D341Med (cell line): ENCODE measurements at places on chromosomes 16 and 17.

DNA sequence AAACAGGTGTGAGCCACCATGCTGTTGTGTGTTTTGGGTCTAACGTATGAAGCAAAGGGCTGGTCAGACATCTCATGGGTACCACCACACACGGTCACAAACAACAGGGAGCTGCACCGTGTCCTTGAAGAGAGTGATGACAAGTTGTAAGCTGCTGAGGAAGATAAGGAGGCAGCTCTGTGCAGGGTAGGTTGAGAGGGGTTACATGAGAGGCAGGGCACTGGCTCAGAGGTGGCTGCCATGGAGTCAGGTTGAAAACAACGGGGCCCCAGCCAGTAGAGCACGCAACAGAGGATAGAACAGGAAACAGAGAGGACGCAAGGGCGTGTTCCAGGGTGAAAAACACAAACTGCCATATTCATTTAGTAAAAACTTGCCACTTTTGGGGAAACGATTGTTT, 52.2 kb downstream of the TRARG1 start:
- DNase-seq = no peak

GRCh38 chr16:19935694-19936093, 51.0 kb upstream of the GPRC5B start:
- no peak for DNase-seq

DNA sequence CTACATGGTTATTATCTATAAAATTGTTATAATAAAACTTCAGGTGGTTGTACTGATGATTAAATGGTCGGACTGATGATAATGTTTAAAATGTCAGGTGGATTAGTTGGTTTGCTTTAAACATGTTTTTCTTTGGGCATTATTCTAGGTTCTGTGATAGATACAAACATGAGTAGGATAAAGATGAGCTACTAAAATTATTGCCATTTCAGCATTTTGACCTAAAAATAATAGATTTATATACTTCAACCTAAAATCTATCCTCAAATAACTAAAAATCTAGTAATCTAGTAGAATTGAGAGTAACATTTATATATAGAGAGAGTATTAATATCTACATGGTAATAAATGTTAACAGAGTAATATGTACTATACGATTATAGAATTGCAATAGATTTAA, 241.7 kb upstream of the CDH8 start:
- DNase-seq = no peak

DNA sequence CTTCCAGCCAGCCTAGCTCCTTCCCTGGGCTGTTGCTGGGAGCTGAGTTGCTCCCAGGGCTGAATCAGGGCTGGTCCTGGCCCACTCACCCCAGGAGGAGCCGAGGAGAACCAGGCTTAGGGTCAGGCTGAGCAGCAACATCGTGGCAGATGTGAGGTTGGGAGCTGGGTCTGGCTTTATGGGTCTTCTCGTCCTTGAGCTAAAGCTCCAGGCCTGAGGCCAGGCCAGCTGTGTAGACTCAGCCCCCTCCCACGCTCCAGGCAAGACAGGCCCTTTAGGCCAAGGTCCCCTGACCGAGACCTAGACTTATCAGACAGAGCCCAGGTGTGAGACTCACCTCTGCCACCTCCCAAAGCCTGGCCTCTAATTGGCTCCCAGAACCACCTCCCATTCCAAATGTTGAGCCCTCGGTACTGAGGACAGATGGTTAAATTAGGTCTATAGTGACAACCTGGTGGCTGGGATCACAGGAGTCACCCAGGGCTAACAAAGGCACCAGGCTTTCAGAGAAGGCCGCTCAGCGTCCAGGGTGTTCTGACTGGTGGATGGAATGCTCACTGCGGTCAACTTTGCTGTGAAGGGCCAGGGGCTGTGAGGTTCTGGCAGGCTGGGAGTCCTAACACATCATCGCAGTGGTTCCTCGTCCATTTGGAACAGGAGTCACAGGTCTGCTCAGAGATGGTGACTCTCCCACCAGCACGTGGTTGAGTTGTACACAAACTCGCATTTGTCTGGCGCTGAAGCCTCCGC, at the start of gene CTRL:
TSS of gene CTRL (minus strand) at position 151 of the 750 bp plus-strand sequence. CDS start at position 141, 10 bp downstream.
- no peak for DNase-seq

DNA sequence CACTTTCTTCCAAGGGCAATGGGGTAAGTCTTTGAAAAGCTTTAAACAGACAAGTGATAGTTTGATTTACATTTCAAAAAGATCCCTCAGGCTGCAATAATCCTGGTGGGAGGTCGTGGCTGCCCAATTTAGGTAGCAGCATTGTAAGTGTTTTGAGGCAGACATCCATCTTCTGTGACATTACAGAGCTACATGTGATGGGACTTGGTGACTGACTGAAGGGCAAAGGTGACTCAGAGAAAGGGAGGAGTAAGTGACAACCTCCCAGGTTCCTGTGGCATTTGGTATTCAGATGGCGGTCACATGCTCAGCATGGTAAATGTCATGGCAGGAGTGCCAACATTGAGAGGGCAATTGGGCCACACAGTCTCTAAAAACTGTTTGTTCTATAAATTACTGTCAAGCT, 26.5 kb downstream of the STAT3 start:
- no peak for DNase-seq

- DNase-seq = no peak
Measured at GRCh38 chr17:75575197-75575596, 12.4 kb upstream of the MYO15B start.

DNA sequence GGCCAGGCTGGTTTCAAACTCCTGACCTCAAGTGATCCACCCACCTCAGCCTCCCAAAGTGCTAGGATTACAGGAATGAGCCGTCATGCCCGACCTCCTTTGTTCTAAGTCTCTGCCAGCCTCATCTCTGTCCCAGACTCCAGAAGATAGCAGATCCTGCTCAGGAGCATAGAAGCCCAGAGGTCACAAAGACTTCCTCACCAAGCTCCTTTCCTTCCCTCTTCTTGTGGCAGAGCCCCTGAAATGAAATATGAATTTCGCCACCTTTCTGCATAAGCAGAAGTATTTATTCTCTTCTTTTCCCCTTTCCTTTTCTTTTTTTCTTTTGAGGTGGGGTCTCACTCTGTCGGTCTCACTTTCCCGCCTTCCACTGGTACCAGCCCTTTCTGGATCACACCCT, 11.5 kb upstream of the PIPOX start:
- DNase-seq = no peak

GRCh38 chr17:36152639-36153120, 23.8 kb downstream of the TBC1D3B start:
- DNase-seq = no peak

DNA sequence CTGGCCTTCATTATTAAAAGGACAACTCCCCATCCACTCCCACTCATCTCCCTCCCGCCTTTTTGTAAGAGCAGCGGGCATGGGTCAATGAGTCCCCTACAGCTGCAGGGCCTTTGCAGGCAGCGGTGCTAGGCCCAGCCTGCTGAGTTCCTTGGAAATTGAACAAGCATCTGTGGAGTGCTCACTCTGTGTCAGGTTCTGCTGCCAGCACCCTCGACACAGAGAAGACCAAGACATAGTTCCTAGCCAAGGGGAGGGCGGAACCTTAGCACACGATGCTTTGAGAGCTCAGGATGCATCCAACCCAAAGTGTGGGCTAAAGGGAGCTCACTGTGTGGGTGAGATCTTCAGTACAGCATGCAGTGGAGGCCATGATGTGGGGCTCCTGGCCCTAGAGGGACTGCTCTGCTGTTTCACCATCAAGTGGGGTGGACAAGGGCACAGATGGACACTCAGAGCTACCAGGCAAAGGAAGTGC, 27.6 kb downstream of the RMI2 start:
- DNase-seq = no peak

- no peak for DNase-seq
Measured at GRCh38 chr17:76670020-76670717, 26.6 kb upstream of the ST6GALNAC1 start.

GRCh38 chr16:80123189-80123588, 417.6 kb upstream of the DYNLRB2 start:
- no peak for DNase-seq

- no peak for DNase-seq
Measured at GRCh38 chr16:54512467-54512995, 225.9 kb upstream of the IRX3 start.

DNA sequence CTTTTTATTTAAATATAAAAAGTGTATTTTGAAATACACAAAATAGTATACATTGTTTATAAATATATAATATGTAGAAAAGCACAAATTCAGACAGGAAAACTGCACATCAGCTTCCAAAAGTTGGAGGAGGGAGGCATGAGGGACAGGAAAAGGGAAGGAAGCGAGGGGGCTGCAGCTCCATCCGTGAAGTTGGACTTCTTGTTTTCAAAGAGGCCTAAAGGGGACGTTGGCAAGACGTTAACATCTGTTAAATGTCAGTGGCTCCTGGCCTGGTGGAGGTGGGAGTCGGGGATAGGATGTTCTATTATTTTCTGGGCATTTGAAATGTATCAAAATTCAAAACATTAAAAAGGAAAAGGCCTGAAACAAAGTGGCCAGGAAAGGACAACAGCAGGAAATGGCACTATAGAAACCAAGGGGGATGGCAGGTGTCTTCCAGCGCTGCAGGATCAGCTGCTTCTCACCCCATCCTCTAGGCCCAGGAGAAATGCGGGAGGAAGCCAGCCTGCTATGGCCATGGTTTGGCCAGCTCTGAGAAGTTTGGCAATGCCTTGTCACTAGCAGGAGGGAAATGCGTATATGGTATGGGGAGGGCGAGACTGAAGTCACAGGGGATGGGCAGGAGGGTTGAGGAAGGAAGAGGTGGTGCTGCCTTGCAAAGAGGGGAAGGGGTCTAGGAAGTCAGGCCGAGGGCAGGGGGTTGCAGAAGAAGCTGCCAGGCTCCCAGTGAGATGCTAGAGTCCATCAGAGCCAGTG, 6.4 kb downstream of the CMTM2 start:
- no peak for DNase-seq

GRCh38 chr16:89407925-89408300, 82.4 kb downstream of the ANKRD11 start:
- DNase-seq = no peak

DNA sequence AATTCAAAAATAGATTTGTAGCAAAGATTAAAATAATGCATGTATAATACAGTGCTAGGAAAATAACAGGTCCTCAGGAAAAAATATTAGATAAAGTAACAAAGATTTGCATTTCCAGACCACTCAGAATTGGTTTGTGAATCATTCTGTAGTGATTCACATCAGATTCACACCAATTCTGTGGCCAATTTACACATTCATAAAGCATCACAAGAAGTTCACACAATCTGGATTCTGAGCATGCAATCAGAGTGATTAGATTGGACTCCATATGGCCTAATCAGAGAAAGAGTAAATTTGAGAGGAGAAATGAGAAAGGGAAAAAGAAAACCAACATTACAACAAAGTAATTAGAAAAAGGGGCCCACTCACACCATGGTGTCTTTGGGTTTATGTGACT, 36.0 kb upstream of the SLC47A1 start:
- no peak for DNase-seq

DNA sequence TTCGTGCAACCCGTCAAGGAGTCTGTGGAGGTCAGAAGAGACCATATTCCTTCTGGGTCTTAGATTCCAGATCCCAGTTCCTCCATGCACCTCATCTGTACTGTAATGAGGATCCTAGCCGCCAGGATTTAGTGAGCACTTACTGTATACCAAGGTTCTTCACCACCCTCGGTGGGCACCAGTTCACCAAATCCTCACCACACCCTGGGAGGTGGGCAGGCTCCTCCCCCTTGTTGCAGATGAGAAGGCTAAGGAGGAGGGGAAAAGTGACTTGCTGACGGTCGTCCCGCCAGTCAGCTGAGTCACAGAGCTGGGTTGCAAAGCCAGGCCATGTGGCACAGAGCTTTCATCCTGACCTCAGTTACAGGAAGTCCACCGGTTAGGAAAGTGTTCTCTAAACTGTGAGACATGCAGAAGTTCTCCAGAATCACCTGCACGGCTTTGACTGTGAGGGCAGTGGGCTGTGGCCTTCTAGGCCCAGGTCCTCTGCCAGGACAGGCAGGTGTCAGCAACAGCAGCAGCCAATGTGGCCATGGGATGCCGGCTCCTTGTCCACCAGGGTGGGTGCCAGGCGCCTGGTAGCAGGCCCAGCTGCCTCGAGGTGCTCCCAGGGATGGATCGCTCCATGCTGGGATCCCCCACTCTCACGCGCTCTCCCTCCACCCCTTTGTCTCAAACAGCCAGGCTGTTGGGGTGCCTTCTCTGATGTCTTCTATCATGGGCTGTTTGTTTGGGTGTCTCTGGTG, 240.3 kb upstream of the GSE1 start:
- DNase-seq = no peak

GRCh38 chr17:50060951-50061712, 5.2 kb downstream of the ITGA3 start:
- no peak for DNase-seq

- DNase-seq = no peak
Measured at GRCh38 chr17:77802333-77802615, 156.2 kb upstream of the TNRC6C start.

GRCh38 chr16:2478279-2478678, 3.4 kb downstream of the TBC1D24 start:
- DNase-seq = no peak

DNA sequence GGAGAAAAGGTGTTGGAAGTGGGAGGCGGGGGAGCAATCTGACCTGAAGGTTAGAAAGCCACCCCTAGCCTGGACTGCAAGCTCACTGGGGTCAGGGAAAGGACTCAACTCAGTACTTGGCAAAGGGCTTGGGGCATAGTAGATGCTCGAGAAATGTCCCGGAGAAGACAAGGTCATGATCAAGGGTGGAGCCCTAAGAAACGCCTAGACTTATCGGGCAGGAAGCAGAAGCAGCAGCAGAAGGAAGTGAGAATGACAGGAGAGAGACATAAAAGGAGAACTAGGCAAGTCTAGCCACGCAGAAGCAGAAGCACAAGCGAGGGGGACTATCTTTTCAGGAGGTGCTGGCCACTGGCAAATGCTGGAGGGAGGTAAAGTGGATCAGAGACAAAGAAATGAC, 10.2 kb downstream of the COTL1 start:
- peak; percentile 2 for DNase-seq

DNA sequence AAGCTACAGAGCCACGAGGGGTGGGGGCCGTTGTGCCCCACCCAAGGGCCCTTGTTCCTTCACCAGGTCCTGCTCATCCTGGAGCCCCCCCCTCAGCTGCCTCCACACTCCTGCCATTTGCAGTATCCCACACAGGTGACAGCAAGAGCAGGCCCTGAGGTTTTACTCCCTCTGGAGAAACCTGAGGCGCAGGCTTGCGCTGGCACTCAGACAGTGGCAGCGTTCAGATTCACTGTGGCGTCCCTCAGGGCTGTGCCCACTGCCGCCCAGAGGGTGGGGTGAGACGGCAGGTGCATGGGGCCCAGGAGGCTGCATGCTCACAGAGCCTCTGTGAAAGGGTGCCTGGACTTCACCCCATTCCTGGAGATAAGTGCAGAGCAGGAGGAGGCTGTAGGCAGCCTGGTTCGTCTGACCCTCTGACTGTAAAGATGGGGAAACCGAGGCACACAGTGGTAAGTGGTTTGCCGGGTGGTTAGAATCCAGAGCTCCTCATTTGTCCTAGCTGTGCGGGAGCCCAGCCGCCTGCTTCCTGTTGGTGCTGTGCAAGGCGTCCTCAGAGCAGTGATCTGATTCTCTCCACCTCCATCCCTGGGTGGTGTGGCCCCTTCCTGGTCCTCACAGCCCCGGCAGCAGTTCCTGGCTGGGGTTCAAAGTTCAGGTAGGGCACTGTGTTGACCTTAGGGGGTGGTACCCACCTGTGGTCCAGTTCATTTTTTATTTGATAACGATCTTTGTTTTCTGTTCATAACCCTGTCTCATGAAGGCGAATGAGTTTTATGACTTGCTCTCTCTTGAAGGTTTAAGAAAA, 1.6 kb downstream of the SPIRE2 start:
- DNase-seq = no peak
